Neural progenitor cell (in vitro differentiated cells): ENCODE measurements at places on chromosomes 13 and 19. TPM values are rescaled to one million over a fixed set of nuclear protein-coding genes. Genes with fewer than 3 reads are reported as not detected.

DNA sequence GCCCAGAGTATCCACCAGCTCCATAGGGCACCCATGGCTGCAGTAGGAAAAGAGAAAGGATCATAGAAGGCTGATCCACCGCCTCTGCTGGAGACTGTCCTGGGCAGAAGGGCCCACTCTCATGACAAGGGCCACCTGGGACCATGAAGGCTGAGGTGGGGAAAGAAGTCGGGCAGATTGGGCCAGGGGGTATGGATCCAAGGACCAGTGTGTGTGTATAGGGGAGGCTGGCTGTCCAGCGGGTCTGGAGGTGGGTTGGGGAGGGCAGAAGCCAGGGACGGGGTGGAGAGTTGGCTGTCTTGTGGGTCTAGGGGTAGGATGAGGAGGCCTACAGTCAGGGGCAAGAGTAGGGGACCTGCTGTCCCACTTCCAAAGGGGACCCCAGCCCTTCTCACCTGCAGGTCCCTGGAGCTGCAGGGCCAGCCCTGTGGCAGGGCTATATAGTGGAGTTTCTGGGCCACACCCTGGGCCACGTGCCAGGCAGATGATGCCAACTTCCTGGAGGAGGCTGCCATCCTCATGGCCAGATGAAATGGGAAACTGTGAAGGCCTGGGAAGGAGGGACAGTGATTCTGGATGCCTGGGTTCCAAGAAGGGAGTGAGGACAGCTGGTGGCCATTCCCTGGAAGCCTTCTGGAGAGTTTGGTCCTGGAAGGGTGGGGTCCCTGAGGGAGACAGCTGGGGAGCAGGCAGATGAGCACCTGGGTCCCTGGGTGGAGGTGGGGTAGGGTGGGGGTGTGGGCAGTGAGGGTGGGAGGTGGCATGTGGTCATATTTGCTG is at the start of gene FCGBP:
FCGBP (minus strand) TSS at position 51 of the 780 bp plus-strand sequence.
- H3K4me1 ChIP-seq = no peaks in the 10 kb centered on the region
- no peaks in the 10 kb centered on the region for H3K27me3 ChIP-seq
- no peaks in the 10 kb centered on the region for H3K36me3 ChIP-seq
- DNase-seq = no peak

The ZNF567 gene
- 26.9 and 27.7 TPM in 2 replicates for total RNA-seq

GRCh38 chr19:13404236-13404635 is 102.0 kb downstream of the CACNA1A start:
- no peaks in the 10 kb centered on the region for H3K27me3 ChIP-seq
- H3K36me3 ChIP-seq = no peaks in the 10 kb centered on the region
- H3K4me1 ChIP-seq = peaks cover 6% of the 10 kb centered on the region
- H3K27ac ChIP-seq = no peak overlapping the region
- DNase-seq = no peak

- H3K27ac ChIP-seq = no peak overlapping the region
- no peak overlapping the region for H3K4me3 ChIP-seq
- H3K27me3 ChIP-seq = peaks cover 100% of the 10 kb centered on the region
- peaks cover 31% of the 10 kb centered on the region for H3K4me1 ChIP-seq
- DNase-seq = no peak
- H3K36me3 ChIP-seq = no peaks in the 10 kb centered on the region
These were observed 27.0 kb downstream of the NFIX start for GRCh38 chr19:13022111-13022858.

The STARD13 gene
- total RNA-seq = 2.0 and 3.1 TPM in 2 replicates
